Activated T-cell treated with anti-CD3 and anti-CD28 coated beads, Interleukin-2, amount 50 U/mL, for 1 hour (primary cell): ENCODE measurements at places on chromosomes 6 and 20.

DNA sequence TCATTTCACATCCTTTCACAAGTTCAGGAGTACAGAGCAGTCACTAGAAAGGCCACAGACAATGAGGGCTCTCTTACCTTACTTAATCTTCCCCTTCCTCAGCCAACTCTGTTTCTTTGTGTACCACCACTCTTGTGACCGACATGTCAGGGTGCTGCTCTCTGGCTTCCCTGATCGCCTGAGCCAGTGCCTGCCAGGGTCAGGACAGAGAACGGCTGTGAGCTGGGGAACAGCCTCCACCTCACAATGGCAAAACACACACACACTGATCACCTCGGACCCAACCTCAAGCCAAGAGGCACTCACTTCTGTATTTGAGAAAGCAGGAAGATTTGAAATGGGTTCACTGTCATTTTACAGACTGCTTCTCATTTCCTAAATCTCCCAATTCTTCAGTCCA, 30.8 kb downstream of the SMLR1 start:
- no peak for DNase-seq

GRCh38 chr6:162625846-162626540, 101.6 kb downstream of the PRKN start:
- no peak for DNase-seq

- no peak for DNase-seq
These were observed 100.9 kb upstream of the PMEPA1 start for GRCh38 chr20:57810511-57811373.

DNA sequence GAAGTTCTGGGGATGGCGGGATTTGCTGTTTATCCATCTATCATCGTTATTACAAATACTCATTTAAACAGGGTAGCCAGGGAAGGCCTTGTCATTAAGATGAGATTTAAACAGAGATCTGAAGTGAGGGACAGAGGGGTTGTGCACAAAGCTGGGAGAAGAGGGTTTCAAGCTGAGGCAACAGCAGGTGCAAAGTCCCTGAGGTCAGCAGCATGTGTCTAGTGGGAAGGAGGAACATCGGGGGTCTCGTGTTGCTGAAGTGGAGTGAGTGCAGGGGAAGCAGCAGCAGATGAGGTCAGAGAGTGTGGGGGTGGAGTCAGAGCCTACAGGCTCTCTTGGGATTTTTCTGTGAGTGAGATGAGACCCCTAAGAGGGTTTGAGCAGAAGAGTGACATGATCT, 52.0 kb downstream of the CDH22 start:
- no peak for DNase-seq

DNA sequence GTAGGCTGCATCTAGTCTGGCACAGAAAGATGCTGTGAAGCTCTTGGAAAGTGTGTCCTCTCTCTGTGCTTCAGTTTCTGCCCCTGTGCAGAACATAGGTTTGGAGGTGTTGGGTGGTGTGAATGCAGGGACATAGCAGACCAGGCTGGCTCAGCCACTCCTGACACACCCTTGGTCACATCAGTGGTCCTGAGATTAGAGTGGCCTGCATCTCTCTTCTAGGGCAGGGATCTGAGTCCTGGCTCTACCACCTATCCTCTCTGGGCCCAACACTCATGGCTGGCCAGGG, 10.1 kb upstream of the TLDC2 start:
- DNase-seq: no peak

DNA sequence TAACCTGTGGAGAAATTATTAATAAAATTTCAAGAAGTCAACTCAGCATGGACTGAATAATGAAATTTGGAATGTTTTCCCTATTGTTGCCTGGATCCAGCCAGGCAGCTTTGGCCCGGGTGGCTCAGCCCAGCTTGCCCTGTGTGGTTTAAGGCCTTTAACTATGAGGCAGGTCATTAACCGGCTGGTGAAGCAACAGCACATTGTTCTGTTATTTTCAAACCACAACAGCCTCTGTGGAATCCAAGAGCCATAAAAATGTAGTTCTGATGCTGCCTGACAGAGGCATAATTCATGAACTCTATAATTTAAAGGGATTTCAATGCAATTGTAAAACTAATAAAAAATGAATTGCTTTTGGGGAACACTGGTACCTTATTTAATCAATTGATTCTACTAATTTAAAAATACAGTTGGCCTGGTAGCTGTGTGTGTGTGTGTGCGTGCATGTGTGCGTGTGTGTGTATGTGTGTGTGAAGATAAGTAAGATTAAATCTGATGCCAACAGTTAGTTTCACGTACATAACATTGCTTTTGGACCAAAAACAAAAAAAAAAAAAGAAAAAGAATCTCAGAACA, 117.7 kb downstream of the RPS12 start:
- no peak for DNase-seq

- no peak for DNase-seq
These were observed 4.0 kb upstream of the GABRR1 start for GRCh38 chr6:89221129-89221528.

GRCh38 chr20:58004900-58005299, 223.6 kb downstream of the ANKRD60 start:
- DNase-seq: no peak

GRCh38 chr6:95352064-95352795, 225.1 kb upstream of the MANEA start:
- no peak for DNase-seq

- no peak for DNase-seq
These were observed 355.1 kb downstream of the SMOC2 start for GRCh38 chr6:168796106-168796505.

DNA sequence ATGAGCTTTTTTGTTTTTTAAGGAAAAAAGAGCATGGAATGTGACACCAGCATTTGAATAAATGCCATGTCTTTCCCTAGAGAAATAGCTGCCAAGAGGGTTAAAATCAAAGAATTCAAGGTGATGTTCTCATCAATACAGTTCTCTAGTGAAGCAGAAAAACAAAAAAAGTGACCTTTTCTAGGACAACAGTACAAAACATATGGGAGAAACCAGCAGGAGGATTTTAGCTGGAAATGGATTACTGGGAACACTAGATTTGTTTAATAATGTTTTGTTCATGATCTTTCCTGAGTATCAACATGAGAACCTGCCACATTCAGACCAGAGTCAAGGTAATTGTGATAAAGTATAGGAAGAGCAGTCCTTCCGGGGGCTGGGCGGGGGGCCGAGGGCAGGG, 372.2 kb downstream of the LMBRD1 start:
- DNase-seq: no peak

- DNase-seq: peak; percentile 21
These were observed 145.6 kb upstream of the MANEA start for GRCh38 chr6:95431637-95432228.

DNA sequence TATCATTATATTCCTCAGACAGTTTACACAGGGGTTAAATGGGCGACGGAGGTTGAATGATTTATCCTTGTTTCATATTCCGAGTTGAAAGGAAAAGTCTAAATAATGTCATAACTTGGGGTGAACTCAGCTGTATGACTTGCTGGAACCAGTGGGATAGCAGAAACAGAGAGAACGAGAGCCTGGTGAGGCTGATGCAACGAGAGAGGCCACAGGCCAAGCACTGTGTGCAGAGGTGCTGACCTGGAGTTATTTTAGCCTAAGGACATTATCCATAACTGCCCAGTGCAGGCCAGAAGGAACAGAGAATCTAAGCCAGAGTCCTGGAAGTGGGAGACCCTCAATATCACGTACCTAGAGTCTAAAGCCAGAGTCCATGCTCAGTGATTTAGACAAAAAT, 394.9 kb downstream of the MAFB start:
- DNase-seq: no peak
